Upper lobe of right lung (tissue), 1 donor: ENCODE measurements at places on chromosomes 5 and 9. TPM values are rescaled to one million over a fixed set of nuclear protein-coding genes. Genes with fewer than 3 reads are reported as not detected.

TMEM174 gene
- total RNA-seq: not detected

RCL1 gene
- 19.6 TPM for total RNA-seq

DNA sequence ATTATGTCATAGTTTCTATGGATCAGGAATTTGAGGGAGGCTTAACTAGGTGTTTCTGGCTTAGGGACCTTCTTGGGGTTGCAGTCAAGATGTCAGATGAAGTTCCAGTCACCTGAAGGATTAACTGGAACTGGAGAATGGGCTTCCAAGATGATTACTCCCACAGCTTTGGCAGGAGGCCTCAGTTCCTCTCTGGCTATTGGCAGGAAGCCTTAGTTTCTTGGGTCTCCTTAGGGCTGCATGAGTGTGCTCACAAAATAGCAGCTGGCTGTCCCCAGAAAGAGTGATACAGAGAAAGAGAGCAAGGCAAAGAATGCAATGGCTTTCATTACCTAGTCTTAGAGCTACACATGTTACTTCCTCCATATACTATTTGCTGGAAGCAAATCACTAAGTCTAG, 138.1 kb upstream of the TLE4 start:
- DNase-seq: no peak

DNA sequence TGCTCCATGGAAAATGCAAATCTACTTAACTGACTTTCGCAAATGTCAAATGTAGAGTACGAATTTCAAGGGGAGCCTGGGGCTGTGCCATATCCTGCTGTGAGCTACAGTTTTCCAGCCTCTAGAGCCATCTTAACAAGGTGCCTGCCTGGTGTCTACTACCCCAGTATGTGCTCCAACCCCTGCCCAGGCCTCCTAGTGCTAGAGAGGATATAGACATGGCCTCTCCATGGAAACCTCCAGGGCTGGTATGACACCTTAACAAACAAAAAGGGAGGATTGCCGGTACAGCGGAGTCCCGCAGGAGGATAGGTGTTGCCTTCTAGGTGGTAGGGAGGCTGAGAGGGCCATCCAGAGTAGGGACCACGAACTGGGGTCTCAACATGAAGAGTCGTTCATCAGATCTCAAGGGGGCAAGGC, 13.6 kb upstream of the IL3 start:
- peak; percentile 16 for DNase-seq

GRCh38 chr9:83978992-83979811, 813 bp downstream of the HNRNPK start:
- peak; percentile 93 for DNase-seq
